ENCODE measurements at places on chromosomes 2 and 18.

DNA sequence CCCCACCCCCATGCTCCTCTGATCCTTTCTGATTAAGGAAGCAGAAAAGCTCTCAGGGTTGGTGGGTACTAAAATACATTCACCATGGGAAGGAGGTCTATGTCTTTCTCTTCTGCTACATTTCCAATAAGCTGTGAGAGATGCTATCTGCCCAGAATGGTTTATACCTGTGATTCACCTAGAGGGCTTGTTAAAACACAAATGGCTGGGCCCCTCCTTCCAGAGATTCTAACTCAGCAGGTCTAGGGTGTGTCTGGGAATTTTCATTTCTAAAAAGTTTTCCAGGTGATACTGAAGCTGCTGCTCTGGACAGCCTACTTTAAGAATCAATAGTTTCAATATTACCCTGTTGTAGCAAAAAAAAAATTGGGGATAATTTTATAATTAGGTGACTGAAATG, 772.2 kb upstream of the ZEB2 start:
- no peak for DNase-seq

DNA sequence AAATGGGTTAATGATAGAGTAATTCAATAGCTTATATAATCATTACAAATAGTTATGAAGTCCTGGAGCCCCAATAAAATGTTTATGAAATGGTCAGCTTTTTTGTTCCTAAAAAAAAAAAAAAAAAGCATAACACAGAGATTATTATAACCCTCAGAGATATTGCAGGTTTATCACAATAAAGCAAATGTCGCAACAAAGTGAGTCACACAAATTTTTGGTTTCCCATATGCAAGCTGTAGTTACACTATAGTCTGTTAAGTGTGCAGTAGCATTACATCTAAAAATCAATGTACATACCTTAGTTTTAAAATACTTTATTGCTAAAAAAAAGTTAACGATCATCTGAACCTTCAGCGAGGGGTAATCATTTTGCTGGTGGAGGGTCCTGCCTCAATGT, 20.0 kb downstream of the WDFY1 start:
- no peak for DNase-seq

- no peak for DNase-seq
Measured at GRCh38 chr2:205477016-205477705, 205.1 kb upstream of the NRP2 start.

DNA sequence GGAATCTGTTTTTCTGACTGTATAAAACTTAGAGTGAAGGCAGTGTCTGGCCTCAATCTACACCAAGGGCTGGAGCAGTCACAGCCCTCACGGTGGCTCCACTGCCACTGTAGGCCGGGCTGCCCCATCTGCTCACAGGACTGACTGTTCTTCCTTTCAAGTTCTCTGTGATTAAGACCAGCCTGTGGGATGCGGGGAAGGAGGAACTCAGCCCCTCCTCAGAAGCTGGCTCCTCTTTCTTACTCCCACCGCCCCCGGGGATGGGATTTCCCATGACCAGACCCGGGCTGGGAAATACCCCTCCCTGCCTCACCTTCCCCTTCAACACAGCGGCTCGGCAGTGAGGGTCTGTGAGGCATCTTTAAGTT, 106.0 kb downstream of the COPS8 start:
- DNase-seq, result no peak

DNA sequence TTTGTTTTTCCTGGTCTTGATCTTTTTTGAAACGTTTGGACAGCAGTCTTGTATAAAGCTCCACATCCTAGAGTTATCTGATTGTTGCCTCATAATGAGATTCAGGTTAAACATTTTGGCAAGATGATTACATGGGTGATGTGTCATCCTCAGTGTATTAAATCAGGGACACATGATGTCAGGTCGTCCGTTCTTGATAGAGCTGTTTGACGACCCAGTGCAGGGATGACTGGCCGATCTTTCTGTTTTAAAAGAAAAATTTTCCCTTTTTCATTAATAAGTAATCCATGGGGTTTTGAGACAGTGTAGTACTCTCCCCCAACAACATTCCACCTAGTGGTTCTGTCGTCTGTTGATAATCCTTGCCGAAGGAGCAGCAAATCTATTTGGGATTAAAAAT, 44.5 kb upstream of the SERPINB2 start:
- DNase-seq, result no peak

DNA sequence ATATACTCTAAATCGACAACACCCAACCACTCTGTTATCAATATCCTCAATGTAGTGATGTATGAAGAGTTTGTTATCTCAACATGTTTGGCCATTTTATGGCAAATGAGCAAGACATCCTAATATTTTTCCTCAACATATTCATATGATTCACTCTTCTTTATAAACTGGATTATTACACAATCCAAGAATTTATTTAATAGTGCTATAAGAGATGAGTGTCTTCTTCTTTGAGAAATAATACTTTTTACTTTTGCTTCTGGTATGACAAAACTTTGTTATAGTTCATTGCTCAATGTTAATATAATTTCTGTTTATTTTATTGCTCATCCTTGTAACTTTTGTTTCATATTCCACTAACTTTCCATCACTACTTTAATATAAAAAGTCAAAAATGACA, 44.3 kb downstream of the SCN9A start:
- DNase-seq, result no peak

DNA sequence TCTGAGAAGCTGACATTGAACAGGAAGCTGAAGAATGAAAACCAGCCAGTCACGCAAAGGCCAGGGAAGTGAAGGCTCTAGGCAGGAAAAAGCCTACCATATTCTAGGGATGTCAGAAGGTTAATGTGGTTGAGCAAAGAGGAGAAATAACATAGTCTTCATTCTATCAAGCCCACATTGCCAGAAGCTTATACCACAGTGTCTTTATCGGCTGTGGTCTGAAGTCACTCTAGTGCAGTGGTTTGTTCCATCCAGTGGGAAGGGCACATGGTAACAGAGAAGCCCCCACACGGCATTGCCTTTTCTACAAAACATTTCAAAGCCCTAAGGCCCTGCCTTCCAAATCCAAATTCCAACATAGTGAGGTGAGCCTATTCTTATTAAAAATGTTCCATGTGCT, 311.3 kb downstream of the TNS1 start:
- no peak for DNase-seq

DNA sequence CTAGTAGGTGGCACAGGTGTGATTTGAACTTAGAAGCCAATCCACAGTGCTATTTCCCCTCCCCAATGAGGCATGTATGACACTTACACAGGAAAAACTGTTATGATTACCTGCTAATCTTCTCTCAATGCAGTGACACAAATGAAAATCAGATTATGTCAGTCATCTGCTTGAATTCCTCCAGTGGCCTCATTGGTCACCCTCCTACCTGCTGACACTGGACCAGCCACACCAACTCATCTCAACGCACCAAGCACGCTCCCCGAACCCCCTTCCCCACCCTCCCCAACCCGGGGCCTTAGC, 82.2 kb upstream of the SEC11C start:
- DNase-seq, result no peak

DNA sequence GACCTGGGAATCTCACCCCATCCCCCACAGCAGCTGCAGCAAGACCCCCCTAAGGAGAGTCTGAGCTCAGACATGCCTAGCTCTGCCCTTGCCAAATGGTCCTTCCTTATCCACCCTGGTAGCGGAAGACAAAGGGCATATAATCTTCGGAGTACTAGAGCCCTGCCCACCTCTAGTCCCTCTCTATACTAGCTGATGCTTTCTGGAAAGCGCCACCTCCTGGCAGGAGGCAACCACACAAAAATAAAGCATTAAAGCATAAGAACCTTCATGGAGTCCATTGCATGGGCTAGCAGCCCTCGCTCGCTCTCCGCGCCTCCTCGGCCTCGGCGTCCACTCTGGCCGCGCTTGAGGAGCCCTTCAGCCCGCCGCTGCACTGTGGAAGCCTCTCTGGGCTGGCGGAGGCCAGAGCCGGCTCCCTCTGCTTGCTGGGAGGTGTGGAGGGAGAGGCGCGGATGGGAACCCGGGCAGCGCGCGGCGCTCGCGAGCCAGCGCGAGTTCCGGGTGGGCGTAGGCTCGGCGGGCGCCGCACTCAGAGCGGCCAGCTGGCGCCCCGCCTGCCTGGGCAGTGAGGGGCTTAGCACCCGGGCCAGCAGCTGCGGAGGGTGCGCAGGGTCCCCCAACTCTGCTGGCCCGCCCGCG, 941.2 kb downstream of the SUCLG1 start:
- no peak for DNase-seq

DNA sequence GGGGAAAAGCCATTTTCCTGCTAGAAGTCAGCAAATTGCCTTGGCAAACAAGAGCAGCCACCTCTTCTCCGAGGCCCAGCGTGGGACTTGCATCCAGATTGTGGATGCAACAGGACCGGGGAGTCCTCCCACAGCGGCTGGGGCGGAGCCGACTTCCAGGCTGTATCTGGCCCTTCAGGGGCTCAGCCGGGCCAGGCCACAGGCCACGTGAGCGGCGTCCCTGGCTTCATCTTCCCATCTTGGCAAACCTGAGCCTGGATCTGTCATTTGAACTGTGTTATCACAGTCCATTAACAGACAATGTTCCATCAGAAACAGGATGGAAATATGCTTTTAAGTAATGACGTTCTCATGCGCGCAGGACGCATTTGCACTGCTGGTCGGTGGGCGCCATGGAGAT, 483.5 kb upstream of the SALL3 start:
- DNase-seq, result no peak

DNA sequence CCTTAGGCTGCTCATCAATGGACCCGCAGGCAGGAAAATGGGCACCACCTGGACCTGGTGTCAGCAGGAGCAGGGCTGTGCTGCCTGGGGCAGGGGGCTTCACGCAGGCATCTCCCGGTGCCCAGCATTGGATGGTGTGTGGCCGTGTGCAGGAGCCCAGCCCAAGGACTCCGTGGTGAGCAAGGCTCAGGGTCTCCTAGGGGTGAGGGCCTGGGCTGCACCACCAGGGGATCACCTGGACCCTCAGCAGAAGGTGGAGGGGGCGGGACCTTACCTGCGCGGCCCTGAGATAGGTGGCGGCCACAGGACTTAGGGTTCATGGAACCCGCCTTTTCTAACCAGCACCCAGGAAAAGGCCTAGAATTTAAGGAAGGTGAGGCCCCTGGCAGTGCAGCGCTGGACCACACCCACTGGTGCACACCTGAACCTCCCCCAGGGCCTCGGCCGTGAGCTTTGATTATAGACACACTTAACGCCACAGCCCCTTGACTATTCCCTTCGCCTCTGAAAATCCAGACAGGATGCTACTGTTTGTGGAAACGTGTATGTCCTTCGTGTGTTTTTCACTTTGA, 89.0 kb downstream of the TMEM18 start:
- no peak for DNase-seq

DNA sequence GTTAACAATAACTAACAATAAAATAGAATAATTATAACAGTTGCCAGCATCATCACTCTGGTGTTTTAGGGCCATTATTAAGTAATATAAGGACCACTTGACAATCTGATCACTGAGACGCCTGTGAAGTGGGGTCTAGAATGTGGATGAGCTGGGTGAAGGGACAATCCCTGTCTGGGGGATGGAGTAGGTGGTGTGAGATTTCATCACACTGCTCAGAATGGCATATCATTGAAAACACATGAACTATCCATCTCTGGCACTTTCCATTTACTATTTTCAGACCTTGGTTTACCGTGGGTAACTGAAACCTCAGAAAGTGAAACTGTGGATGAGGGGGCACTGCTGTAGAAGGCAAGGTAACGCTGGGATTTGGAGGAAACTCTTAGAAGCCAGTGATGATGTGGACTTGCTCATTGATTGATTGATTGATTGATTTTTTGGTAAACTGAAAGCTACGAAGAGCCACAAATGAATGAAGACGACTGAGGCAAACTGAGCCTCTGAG, 204.4 kb upstream of the TWIST2 start:
- no peak for DNase-seq

GRCh38 chr2:213147538-213147937, 3.9 kb downstream of the IKZF2 start:
- DNase-seq, result no peak

DNA sequence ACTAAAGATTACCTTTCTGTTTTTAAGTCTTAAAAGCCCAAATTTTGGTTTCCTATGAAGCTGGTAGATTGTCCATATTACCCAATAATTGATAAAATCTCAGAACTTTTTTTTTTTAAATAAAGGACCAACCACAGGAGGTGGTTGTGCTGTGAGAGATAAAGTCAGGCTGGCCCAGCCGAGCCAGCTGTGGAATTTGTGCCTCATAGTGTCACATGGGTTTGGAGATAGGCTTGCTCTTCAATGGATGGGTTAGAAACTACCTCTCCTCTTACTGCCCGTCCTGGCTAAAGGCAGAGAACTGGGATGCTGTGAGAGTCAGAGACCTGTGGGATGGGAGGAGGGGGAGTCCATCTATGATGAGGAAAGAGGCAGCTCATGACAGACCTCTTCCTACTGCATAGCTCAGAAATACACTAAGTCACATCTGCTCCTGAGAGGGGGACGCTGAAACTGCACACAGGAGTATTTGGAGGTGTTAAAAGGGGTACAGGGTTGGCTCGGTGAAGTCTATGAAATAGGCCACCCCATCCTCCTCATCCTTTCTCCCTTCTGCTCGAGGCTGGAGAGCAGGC, 99.7 kb upstream of the MGAT4A start:
- no peak for DNase-seq

- DNase-seq, result no peak
Measured at GRCh38 chr2:107111623-107112022, 225.7 kb upstream of the ST6GAL2 start.

- DNase-seq, result no peak
Measured at GRCh38 chr2:174493549-174494331, 6.9 kb upstream of the GPR155 start.

DNA sequence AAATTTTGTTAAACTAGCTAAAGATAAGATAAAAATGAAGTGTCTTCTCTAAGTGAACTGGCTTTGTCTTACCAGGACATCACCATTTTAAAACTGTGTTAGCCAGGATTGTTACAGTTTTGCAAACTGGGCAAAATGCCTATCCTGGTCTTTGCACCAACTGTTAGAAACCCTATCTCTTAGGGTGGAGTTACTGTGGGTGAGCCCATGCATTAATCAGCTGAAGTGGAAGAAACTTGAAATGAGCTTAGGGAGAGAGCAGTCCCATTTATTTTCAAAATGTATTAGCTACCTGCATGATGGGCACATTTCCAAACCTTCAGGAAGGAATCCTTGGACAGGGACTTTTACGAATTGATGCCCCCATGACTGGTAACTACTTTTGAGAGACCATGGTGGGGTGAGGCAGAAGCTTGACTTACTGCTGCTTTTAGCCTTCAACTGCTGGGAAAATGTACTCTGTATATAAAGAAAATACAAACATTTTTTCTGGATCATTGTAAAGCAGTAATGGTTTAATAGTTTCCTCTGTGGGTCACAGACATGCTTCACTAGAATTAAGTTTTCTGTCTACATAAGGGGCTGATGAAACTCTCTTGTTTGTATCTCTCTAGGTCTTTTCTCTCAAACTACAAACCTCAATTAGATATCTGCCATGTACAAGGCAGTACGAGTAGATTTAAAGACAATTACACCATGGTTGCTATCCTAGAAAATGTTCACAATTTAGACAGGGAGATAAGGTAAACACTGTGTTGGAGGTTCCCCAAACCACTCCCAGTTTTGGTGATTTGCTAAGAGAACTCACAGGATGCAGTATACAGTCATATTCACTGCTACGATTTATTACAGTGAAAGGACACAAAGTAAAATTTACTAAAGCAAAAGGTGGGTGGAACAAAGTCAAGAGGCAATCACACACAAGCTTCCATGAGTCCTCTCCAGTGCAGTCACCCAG, 321.4 kb upstream of the MMADHC start:
- no peak for DNase-seq
